ENCODE measurements at places on chromosomes 12 and 14.

DNA sequence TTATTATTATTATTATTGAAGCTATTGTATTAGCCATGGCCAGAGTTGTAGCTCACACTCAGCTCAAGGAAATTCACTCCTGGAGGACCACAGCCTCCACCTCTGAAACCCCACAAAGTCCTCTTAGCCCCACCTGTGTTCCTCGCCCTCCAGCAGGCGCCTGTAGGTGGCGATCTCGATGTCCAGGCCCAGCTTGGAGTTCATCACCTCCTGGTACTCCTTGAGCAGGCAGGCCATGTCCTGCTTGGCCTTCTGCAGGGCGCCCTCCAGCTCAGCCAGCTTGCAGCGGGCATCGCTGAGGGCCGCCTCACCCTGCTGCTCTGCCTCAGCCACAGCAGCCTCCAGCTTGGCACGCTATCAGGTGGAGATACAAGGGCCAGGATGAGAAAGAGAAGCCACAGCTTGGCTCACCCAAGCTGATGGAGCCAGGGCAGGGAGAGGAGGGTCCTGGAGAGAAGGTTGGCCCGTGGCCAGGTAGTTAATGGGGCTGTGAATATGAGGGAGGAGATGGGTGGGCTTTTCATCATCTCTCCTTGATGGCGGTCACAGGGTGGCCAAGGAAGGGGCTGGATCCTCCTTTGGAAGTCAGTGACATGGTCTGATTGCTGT lies 5.1 kb downstream of the KRT85 start:
- DNase-seq: no peak

GRCh38 chr12:16588812-16589211 lies 17.1 kb downstream of the LMO3 start:
- no peak for DNase-seq

GRCh38 chr12:2454601-2455177 lies 340.1 kb upstream of the FKBP4 start:
- no peak for DNase-seq

GRCh38 chr12:83318386-83319098 lies 631.8 kb downstream of the TMTC2 start:
- DNase-seq: no peak

DNA sequence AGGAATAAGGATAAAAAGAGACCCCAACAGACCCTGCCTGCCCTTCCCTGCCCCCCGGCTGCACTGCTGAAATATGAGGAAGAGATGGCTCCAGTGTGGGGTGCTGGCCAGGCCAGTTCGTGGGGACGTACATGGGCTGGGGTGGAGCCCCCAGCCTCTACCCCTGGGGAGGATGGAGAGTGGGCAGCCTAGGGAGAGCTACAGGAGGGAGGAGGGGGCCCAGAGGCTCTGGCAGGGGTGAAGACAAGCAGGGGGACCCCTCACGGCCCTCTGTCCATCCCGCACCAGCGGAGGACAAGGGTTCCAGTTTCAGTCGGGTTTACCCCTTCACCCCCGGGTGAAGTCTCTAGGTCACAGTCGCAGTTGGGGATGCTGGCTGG lies 11.0 kb upstream of the RPLP0 start:
- DNase-seq: no peak

All from AML-193 (cell line).